Kidney (tissue), 22 donors: ENCODE measurements at places on chromosomes 3 and 15. TPM values are rescaled to one million over a fixed set of nuclear protein-coding genes. Genes with fewer than 3 reads are reported as not detected.

DNA sequence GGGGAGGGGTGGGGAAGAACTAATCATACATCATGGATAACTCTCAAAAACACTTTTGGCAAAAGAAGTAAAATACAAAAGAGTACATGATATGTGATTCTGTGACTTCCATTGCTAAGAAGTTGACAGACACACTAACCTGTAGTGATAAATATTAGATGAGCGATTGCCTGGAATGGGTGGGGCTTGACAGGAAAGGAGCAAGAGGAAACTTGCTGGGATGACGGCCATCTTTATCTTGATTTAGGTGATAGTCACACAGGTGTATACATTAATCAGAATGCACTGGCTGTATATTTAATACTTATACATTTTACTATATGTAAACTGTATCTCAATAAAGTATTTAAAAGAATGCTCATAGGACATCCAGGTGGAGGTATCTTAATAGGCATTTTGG lies 13.1 kb downstream of the PARL start:
- DNase-seq: no peak

RBP2 gene
- total RNA-seq: not detected

CLDN11 gene
- total RNA-seq: 2.4 TPM

SLC2A2 gene
- 12.6 TPM for total RNA-seq
